ENCODE measurements at places on chromosomes 3 and 15.

- DNase-seq, result no peak
These were observed 357.5 kb upstream of the UMPS start for GRCh38 chr3:124372775-124373174.

- peak; percentile 64 for DNase-seq
These were observed 59.0 kb upstream of the GSK3B start for GRCh38 chr3:120153294-120153693.

- peak; percentile 93 for DNase-seq
These were observed 36.7 kb downstream of the SMAD3 start for GRCh38 chr15:67101911-67102598.

DNA sequence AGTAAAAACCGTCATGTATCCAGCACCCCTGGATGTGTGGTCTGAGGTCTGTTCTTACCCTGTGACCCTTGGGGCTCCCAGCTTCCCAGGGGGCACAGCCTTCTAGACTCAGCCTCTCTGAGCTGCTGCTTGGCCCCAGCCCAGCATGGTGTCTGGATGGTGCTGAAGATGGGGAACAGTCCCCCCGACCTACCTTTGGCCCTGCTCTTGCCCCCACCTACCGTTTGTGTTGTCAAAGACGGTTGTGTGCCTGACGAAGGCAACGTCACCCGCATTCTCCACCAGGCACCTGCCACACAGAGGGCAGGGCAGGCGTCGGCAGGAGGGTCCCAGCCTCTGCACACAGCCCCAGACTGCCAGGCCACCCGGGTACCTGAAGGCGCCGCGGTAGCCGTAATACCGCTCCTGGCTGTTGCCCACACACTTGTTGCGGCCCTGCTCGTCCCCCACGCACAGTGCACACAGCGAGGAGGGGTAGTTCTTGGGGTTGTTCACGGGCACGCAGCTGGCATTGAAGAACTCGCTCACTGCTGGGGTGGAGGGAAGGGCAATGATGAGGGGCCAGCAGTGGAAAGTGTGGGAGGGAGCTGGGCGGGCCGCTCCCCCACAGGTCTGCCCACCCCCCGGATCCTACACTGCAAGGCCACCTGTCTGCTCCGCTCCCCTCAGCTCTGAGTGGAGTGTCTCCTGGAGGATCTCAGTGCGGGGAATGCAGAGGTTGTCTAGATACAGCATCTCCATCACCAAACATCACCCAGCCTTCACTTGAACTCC is 21.0 kb downstream of the MELTF start:
- no peak for DNase-seq

- no peak for DNase-seq
These were observed 108.4 kb downstream of the LSM3 start for GRCh38 chr3:14286887-14287500.

DNA sequence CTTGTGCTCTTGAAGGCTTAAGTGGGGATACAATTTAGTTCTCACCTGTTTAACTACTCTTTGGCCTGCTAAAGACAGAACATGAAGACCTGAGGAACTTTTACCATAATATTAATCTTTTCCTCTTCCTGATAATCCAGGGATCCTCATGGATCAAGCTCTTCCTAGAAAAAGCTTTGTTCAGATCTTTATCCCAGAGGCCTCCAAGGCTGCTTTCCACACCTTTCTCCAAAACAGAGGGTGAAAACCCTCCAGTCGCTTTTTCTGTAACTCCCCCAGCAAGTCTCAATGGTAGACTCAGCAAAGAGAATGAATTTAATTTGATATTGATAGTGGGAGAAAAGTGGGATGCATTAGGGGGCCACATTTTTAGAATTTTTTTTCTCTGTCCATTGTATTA is 203.6 kb downstream of the CGGBP1 start:
- DNase-seq, result no peak

DNA sequence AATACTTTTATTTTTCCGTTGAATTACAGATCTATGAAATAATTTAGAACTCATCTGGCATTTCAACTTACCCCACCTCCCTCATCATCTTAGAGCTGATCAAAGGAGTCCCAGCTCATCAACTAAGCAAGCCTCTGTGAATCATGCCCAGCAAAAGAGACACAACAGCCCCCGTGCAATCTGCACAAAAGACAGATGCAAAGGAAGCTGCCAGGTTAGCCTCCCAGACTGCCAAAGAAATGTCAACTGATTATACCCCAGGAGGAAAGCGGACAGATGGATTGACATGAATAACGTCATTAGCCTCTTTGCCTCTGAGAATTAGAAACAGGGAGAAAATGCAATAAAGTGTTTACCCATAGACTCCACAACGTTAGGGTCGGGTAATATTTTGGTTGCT is 75.0 kb downstream of the GABRB3 start:
- DNase-seq, result no peak

- DNase-seq, result no peak
These were observed 337.1 kb downstream of the IL20RB start for GRCh38 chr3:137294839-137295238.

DNA sequence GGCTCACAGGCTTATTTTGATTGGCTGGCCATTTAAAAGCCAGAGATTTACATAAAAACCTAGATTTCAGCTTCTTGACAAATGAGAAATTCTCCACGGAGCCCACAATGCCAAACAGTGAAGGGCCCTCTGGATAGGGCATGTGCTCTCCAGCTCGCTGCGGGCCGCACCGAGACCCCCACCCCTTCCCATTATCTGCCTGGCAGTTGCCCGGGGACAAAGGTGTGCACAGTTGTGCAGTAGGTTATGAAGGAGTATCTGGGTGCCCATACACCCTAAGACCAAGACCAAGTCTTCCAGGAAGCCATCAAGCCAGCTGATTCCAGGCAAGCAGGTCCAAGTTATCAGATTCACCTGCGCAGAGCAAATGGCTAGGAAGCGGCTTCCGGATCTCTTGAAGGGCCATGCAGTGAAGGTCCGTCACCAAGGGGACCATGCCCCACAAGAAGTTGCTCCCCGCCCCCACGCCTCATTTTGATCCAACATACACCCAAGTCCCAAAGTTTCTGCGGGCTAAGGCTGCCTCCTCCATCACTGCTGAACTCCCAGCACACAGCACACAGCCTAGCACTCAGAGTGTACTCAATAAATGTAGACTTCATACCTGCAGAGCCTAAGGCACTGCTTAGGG is 1.3 kb downstream of the MRPS25 start:
- no peak for DNase-seq

- DNase-seq, result peak; percentile 51
These were observed 78.6 kb upstream of the TSEN2 start for GRCh38 chr3:12405432-12406272.

GRCh38 chr3:17039594-17039993 is 154.8 kb downstream of the PLCL2 start:
- peak; percentile 89 for DNase-seq

DNA sequence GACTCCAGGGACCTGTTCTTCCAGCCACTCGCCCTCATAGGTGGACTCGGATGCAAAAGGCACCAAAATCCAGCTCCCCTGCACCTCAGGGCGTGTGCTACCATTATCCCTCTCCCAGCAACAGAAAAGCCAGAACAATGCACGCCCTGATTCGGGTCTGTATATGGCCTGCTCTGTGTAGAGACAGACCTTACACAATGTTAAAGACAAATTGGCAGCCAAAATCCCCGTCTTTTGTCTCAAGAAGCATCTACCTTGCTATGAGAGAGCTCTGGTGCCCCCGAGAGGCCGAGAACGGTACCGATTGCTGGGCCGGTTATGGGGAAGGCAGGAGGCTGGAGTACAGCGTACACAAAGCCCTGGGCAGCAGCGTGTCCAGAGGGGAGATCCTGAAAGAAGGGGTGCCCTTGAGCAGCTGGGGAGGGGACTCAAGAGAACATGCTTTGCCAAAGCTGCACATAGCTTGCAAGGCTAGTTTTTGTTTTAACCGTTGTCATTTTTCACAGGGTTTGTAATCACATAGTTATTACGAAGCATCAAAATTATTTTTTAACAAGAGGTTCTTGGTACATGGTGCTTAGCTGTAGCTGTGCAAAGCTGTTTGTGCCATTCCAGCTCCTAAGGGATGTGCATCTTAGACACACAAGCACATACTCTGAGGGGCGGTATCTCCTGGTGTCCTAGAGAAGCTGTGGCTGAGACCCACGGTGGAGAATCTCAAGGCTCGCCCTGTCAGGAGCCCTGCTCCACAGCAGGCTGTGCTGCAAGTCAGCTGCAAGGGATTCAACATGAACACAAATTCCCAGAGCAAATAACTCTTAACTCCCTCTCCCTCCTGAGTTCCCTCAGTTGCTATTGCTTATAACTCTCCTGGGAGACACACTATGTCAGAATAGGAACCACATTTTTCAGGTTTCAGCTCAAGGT is 461.5 kb upstream of the PPP2R3A start:
- peak; percentile 64 for DNase-seq

DNA sequence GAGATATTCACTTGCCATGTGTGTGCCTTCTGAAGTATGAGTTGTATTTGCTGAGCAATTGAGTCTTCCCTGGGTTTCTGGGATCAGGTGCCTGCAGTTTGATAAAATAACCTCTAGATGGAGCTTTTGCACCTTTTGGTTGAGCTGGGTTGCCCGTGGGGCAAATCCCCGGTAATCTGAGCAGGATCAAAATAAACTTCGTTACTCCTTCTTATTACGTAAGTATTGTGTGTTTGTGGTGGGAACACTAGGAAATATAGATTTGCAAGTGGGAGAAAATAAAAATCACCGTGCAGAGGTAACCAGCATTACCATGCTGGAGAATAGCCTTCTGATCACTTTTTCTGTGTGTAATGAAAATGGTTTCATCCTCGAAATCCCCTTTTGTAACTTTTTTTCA is 277.4 kb upstream of the NR2E3 start:
- DNase-seq, result peak; percentile 33

DNA sequence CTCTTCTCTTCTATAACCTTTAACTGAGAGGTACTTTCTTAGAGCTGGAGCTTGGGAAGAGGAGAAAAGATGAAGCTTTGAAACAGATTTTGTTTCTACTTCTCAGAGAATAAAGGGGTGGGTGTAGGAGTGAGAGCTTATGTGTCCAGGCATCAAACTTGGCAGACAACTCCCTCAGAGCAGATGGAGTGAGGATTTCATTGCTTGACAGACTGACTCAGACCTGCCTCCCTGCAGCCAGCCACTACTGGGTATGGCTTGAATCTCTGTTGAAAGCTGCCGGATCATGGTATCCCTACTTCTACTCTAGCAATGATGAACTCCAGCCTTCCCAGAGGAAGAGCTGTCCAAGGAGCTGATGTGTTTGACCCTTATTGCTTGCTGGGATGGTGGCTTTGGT is 36.7 kb downstream of the SYN2 start:
- no peak for DNase-seq

GRCh38 chr3:184471439-184471838 is 90.1 kb upstream of the EPHB3 start:
- no peak for DNase-seq

All from fibroblast of skin of scalp (primary cell).